ENCODE measurements at places on chromosomes 7 and 10. TPM values are rescaled to one million over a fixed set of nuclear protein-coding genes. Genes with fewer than 3 reads are reported as not detected.
A peak's percentile ranks its signal among the peaks of the same experiment; 100 is the strongest.

DNA sequence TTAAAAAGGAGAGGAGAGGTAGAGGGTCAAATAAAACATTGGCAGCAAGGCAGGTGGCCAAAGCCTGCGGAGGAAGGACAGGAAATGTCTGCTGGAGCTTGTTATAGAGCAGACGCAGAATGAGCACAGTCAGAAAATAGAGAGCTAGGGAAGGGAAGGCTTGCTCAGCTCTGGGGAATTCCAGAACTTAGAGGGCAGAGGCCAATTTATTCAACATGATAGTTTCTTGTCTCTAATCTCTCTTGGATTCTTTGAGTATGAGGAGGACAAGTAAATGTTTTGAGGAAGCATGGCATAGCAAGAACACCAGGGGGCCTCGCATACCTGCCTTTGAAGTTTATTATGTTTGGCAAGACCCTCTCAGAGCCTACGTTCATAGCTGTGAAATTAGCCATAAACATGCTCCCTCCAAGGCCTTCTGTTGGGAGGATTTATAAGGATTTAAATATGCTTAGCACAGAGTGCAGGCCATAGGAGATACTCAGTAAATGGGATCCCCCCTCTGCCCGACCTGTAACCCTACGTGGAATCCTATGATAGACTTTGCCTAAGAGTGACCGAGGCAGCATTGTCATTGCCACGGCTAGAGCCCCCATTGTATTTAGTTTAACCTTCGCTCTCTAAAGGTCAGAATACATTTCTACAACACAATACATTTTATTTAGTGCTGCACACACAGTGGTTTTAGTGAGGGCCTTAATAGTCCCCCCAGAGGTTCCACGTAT is 293.9 kb downstream of the CCDC3 start:
- no peaks in the 10 kb centered on the region for H3K27me3 ChIP-seq
- peaks cover 91% of the 10 kb centered on the region for H3K4me1 ChIP-seq
- DNase-seq: peak; percentile 73
- peak overlapping the region; percentile 89 for H3K27ac ChIP-seq
- H3K4me3 ChIP-seq: no peak overlapping the region

GRCh38 chr7:27107391-27108381 is 5.2 kb upstream of the HOXA2 start:
- DNase-seq: no peak
- no peak overlapping the region for H3K27ac ChIP-seq
- peaks cover 2% of the 10 kb centered on the region for H3K36me3 ChIP-seq

DNA sequence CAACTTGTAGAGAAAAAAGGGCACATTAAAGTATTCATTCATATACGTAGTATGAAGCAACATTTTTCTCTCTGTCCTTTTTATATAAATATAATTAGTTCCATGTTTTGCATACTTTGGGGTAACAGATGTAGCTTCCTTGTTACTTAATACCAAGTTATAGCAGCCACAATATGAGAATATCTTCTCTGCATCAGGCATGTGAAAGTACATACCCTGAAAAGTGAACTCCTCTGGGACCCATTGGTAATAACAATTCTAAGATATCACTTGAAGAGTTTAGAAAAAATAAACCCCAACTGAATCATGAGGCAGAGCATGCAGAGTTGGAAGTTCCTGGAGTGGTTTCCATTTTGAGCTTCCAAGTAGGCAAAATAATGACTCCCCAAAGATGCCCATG is 2.4 kb upstream of the CRPPA start:
- H3K36me3 ChIP-seq: peaks cover 1% of the 10 kb centered on the region
- H3K27me3 ChIP-seq: peaks cover 3% of the 10 kb centered on the region
- H3K4me1 ChIP-seq: peaks cover 15% of the 10 kb centered on the region
- no peak for DNase-seq

GRCh38 chr10:51699475-51700227 is at the start of gene CSTF2T:
Gene CSTF2T (minus strand): TSS chr10:51699595. CDS start chr10:51699549, 46 bp downstream.
- H3K4me1 ChIP-seq: peaks cover 48% of the 10 kb centered on the region
- no peaks in the 10 kb centered on the region for H3K27me3 ChIP-seq
- DNase-seq: peak; percentile 94
- H3K36me3 ChIP-seq: peaks cover 33% of the 10 kb centered on the region
- peak within 1 kb of the TSS; percentile 100 for H3K27ac ChIP-seq

DNA sequence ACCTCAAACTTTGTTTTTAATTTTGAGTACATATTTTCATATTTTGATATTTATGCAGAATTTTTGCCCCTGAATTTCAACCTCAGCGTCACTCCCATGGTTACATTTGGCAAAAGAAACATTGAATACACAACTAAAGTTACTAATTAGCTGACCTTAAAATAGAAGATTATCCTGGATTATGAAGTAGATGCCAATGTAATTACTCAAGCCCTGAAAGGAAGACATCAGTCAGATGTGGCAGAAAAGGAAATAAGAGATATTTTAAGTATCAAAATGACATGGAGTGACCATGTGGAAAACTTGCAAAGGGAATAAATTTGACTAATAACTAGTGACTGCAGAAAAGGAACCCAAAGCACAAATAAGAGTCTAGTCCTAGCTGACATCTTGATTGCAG is 701.3 kb upstream of the KCND2 start:
- DNase-seq: no peak
- H3K4me3 ChIP-seq: no peak overlapping the region
- H3K27me3 ChIP-seq: no peaks in the 10 kb centered on the region
- H3K36me3 ChIP-seq: no peaks in the 10 kb centered on the region
- no peaks in the 10 kb centered on the region for H3K4me1 ChIP-seq

The PCLO gene
- 0.02 TPM for total RNA-seq

The PPP1R3A gene
- total RNA-seq: not detected

The SUN3 gene
- not detected for total RNA-seq

The DOCK4 gene
- total RNA-seq: 1.1 TPM

Measured in activated CD4-positive, alpha-beta memory T cell treated with anti-CD3 and anti-CD28 coated beads for 36 hours (primary cell).